Keratinocyte (primary cell): ENCODE measurements at places on chromosomes 5 and 9.

DNA sequence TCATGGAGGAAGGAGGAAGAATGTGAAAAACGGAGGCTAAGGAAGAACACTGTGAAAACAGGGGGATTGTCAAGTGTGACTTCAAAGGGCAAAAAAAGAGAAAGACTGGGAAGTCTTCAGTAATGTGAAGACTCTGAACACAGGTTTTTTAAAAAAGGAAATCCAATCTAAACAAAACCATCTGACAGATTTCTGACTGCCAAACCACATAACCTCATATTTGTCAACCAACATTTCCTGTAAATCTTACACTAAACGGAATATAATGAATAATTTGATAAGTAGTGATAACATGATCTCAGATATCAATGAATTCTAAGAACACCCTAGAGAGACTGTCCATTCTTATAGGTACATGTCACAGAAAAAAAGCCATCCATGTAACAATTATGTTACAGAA is 124.7 kb downstream of the FBN2 start:
- DNase-seq, result no peak

- DNase-seq, result no peak
Measured at GRCh38 chr5:36885566-36886485, 9.3 kb downstream of the NIPBL start.

- DNase-seq, result no peak
Measured at GRCh38 chr5:155953335-155953734, 373.6 kb upstream of the SGCD start.

DNA sequence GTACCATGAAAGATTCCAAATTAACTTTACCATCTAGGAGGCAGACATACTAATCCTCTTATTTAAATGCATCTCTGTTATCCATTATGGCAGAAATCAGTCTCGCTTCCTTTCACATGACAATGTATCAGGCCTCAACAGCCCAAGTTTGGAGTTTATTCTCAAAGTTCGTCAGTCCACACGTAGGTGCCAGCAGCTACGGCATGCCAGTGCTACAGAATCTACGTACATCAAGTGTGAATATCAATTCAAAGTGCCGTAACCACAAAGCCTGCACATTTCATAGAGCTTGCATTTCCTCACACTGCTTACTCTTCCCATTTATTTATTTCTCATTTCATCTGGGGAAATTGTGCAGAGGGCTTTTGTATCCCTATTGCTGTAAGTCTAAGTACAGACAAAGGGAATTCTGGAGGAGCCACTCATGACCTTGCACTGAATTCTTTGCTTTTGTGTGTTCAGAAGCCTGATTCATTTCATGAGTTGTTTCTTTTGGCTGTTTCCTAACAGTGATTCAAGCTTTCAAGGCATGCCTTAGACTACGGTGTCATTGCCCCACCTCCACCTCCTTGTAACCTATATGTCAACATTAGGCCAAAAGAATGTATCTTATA is 10.0 kb downstream of the ENC1 start:
- DNase-seq, result no peak

GRCh38 chr9:97850746-97851445 is 2.1 kb upstream of the FOXE1 start:
- DNase-seq, result no peak

DNA sequence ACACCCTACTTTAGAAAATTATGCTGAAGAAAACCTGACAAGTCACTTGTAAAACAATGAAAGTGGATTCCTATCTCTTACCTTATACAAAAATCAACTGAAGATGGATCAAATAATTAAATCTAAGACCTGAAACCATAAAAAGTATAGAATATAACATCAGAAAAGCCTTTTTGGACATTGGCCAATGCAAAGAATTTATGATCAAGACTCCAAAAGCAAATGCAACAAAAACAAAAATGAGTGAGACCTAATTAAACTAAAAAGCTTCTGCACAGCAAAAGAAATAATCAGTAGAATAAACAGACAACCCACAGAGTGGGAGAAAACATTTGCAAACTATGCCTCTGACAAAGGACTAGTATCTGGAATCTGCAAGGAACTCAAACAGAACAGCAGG is 303.0 kb upstream of the CDH9 start:
- no peak for DNase-seq

- DNase-seq, result no peak
Measured at GRCh38 chr5:115962239-115962564, at the start of gene LVRN. TSS of gene LVRN (plus strand) at chr5:115962475. CDS start at chr5:115962618, 143 bp downstream.

DNA sequence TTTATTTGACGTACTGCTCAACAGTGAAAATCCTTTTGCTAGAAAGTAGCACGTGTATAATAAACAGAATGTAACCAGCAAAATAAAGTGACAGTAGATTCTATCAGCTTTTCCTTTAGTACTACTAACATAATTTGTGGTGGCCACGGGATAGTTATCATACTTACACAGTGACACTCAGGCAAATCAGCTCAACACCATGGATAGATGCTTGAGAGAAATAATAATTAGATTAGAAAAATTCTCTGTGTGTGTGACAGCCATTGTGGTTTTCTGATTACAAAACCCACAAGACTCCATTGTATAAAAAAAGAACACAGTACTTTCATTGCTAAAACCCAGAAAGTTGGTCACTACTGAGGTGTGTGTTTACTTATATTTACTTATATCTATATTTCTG is 101.1 kb downstream of the MUSK start:
- no peak for DNase-seq

DNA sequence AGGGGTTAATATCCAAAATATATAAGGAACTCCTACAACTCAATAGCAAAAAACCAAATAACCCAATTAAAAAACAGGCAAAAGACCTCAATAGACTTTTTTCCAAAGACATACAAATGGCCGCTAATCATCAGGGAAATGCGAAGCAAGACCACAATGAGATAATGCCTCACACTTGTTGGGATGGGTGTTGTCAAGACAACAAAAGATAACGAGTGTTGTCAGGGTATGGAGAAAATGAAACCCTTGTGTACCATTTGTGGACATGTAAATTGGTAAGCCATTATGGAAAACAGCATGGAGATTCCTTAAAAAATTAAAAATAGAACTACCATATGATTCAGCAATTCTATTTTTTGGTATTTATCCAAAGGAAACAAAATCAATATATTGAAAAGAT is 620.2 kb downstream of the ACTL7B start:
- no peak for DNase-seq

DNA sequence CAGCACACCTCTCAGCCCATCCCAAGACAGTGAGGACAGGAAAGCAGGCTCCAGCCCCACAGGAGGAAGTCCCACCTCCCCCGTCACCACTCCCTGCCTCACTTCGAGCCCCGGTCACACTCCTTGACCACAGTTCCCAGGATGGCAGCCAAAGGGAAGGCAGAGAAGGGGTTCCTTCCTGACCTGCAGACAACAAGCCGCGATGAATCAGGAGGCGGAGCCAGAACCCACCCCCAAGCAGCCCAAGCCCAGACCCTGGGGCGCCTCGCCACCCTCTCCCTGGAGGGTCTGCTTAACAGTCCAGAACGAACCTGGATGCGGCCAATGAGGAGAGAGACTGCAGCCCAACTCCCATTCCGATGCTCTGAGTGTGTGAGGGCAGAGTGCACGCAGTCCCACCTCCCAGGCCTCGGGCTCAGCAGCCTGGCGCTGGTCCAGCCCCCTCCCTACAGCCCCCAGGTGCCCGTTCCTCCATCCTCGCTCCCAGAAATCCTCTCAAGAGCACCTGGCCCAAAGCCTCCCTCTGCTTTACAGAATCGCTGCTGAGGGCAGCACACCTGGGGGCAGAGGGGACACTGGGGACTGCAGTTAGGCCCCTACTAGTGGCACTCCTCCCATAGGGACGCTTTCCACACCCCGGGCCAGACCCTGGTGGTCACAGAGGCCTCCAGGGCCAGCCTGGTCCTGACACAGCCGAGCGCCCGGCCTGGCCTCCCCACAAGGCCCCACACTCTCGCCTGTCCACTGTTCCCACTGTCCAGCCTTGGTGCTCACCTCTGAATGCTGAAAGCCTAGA is 69.6 kb upstream of the LRRTM2 start:
- peak; percentile 11 for DNase-seq

DNA sequence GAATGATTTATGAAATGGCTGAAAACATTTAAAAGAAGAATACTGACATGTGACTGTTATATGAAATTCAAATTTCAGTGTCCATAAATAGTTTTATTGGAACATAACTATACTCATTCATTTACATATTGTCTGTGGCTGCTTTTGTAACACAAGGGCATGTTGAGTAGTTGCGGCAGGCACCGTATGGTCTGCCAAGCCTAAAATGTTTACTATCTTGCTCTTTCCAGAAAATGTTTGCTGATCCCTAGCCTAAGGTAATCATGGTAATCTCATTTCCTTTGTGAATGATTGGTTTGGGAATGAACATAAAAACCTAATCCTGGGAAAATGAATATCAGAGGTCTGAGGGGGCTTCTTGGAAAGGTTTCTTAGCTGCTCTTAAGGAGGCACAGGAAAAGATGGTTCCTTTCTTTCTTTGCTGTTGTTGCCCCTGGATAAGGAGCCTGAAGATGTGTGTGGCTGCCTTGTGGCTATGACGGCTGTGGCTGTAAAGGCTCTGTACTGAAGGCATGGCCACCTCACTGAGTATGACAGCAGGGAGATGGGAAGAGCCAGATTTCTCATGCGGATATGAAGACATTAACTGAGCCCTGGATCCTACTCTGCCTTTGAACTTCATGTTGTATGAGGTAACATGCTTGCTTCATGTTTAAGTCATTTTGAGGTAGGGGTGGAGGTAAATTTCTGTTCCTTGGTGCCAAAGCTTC is 419.4 kb upstream of the CLINT1 start:
- DNase-seq, result no peak

- DNase-seq, result no peak
Measured at GRCh38 chr5:178854284-178854683, 5.5 kb upstream of the ZNF354B start.

DNA sequence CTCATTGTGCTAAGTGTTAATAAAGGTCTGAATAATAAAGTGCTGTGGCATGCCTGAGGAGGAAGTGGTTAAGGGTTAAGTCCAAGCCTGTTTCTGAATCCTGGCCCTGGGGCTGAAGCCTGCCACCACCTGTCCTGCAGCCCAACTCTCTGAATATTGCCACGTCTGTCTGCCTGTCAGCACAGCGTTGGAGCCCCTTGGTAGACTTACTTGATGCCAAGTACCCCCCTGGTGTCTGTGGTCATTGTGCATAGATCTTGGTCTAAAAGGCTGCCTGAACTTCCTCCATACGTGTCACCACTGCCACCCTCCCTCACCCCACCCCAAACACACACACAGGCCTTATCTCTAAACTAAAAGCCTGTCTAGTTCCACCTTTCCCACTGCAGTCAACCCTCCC is 35.4 kb upstream of the SLC2A8 start:
- DNase-seq, result peak; percentile 38

- DNase-seq, result no peak
Measured at GRCh38 chr9:74336161-74336560, 161.0 kb upstream of the RORB start.

DNA sequence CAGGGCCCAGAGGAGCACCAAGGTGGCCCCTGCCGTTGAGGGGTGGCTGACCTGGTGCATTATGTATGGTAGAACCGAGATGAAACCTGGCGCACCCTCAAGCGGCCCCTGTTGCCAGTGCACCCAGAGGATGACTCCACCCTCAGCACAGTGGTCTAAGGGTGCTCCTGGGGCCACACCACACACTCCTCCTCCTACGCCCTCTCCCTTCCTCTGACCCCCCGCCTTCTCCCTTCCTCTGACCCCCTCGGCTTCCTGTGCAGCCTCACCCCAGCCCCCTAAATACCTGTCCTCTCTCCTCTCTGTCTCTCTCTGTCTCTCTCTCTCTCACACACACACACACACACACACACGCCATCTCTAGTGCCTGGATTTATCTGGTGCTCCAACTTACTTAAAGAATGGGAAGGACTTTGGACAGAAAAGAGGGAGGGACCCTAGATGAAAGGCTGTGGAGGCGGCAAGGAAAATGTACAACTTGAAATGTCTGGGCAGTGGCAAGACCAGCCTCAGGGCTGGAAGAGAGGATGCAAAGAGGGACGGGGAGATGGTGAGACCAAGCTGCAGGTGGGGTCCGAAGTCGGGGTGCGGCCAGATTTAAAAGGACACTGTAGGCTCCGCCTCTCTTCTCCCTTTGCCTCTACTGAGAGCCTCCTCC is 18.2 kb upstream of the SLC30A5 start:
- no peak for DNase-seq

DNA sequence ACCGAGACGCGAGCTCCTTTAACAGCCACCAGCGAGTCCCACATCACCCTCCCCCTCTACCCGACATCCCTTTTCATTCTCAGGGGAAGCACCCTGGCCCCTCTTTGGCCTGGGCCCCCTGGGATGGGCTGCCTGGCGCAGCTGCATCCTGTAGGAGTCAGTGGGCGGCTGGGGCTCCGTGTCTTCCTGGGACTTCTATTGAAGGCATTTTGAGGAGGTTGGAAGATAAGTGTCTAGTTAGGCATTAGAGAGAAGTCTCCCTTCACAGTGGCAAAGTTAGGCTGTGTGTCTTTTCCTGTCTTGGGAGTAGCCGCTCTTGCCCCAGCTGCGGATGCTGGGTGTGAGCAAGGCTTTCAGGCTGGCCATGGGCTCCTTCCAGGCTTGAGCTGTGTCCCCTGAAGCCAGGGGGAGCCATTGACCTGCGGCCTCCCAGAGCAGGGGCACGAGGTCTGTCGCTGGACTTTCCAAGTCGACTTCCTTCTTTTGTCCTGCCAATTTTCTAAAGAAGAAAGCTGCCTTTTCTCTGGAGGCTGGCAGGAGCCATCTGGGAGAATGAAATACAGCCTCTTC is 18.6 kb upstream of the NKD2 start:
- no peak for DNase-seq

DNA sequence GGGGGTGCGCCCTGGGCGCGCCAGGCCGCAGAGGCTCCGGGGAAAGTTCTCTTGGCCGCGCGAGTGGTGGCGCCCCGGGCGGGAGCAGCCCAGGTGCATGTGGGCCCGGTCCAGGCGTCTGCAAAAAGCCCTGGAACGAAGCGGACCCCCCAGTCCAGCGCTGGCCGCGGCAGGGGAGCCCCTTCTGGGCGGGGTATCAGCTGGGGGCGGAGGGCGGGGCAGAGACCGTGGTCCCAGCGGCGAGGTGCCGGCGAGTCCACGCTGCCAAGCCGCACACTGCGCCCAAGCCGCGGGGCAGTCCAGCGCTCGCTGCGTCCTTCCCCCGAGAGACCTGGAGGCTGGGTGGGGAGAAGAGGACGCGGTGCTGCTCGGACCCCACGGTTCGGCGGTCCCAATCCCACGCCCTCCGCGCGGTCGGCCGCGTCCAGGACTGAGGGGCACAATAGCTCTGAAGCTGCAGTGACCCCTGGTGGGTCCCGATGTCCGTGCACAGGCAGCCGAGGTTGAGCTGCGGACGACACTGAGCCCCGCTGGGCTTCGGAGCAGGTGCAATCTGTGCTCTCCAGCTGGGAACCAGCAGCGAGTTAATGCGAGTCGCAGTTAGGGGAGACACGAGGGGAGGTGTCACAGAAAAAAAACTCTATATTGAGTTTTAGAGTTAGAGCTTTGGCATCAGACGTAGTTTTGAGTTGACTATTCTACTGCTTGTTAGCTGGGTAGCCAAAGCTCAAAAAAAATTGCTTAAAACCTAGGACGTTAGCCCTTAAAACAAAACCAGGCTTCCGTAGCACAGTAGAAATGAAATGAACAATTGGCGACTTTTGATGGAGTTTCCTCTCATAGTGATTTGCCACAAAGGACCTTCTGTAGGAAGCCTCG is 1.1 kb upstream of the EPB41L4A start:
- DNase-seq, result no peak

- no peak for DNase-seq
Measured at GRCh38 chr5:113757508-113757907, 244.0 kb downstream of the YTHDC2 start.
